ENCODE measurements at places on chromosomes 12 and 14.
A peak's percentile ranks its signal among the peaks of the same experiment; 100 is the strongest.

DNA sequence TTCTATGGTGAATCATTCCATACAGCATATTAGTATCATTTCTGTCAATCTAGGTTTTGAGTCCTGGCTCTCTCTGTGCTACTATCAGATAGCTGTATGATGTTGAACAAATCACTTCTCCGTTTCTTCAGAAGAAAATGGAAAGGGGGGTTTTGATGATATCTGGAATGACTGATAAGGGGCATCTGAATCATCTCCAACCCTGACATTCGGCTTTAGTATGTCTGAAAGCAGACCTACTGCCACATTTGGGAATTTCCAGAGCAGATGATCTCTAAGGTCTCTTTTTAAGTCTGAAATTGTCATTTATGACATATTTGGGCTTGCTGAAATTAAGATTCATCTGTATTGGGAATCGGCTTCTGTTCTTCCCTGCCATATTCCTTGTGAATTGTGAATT, 10.1 kb downstream of the MLF2 start:
- DNase-seq: no peak

DNA sequence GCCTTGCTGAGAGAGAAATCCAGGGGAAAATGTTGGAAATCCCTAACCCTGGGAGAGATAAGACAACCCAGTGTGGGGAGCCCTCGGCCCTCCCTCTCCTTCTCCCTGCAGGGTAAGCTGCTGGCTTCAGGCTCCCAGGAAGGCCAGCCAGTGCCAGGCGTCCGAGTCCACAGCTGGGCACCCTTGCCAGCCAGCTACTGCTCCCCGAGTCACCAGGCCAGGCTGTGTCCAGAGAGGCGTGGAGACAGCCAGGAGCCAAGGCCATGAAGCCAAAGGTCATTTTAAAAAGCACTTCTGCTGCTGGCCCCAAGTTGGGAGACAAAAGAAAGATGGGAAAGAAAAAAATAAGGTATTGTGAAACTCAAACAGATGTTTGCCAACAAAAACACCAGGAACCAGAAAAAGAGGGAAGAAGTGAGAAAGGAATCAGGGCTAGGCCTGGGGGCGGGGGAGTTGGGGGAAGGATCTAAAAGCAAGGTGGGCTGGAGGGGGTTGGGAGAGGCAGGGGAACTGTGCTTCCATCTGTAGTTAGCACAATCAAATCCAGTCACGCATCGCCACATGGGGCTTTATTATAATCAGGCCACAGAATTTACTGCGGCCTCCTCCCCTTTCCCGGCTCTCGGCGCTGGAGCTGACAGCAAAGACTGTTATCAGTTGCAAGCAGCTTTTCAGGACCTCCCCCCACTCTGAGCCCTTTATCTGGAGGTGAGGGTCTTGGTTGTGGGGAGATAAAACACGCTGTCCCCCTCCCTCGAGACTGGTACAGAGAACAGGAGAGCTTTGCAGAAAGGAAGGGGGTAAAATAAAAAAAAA, 33.5 kb downstream of the RBM19 start:
- DNase-seq: peak; percentile 26

- DNase-seq: no peak
These were observed 388.6 kb downstream of the BCAT1 start for GRCh38 chr12:24560192-24560775.

- peak; percentile 72 for DNase-seq
These were observed 4.8 kb downstream of the YBX3 start for GRCh38 chr12:10718279-10718821.

DNA sequence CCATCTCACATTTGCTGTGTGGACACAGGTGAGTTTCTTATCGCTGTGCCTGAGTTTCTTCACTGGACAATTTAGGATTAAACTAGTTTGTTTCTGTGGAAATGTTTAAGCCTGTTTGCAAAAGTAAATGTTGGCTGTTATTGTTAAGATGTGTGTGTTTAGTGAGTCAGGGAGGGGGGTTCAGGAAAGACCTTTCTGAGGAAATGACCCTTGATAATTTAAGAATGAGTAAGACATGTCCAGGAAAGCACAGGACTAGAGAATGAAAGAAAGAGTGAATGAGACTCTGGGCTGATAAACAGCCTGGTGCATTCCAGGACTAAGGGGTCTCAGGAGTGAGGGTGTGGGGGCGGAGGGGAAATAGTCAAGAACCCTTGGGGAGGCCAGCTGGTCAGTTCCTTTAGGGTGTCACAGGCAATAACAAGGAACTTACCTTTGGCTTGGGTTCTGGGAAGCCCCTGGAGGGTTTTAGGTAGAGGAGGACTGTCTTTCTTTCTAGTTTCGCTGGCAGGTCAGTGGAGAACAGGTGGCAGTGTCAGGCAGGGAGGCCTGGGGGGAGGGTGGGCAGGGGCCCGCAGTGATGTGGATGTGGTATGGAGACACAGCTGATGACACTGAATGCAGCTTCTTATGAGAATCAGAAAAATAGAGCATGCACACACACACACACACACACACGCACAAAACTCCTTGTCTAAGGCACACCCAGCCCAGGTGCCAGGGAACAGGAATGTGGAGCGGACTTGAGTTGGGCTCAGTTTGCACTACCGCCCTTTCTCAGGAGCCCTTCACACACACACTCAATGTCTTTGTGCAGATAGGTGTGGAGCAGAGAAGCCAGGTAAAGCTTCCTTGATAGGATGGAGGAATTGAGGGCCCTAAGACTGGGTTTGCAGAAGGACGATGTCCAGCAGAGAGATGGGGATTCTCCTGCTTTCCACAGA, 1005.5 kb downstream of the VRK1 start:
- no peak for DNase-seq

- DNase-seq: no peak
These were observed 1324.6 kb downstream of the LRFN5 start for GRCh38 chr14:42931308-42931707.

DNA sequence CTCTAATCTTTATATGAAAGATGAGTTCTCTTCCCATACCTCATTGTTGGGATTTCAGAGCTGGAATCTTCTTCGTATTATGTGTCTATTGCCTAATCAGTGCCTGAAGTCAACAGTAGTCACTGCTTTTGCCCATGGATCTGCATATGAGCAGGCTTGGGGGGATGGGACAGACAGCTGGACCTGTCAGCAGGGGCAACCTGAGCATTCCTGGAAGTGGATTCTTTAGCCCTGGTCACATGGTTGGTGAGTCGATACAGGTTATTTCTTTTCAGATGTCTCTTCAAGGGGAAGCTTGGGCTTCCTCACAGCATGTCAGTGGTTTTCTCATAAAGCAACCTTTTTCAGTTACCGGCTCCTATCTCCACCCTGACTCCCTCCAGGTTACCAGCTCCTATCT, 97.3 kb upstream of the RBM19 start:
- no peak for DNase-seq

- no peak for DNase-seq
These were observed 40.1 kb downstream of the PTGER2 start for GRCh38 chr14:52354242-52354641.

DNA sequence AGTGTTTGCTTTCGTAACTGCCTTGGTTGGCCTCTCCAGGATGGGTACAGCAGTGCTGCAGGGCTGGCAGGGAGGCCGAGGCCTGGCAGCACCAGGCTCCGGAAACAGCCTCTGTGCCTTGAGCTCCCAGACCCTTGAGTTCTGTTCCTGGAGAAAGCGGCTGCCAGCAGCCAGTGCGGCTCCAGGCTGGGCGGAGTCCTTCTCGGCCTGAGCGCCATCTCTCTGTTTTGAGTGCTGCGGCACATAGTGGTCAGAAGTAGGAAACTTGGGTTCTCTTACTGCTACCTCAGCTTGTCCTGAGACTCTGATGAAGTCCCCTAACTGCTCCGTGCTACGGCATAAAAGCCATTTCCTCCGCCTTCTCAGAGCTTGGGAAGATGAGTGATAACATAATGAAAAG, 65.9 kb downstream of the KCNA1 start:
- DNase-seq: no peak

GRCh38 chr14:76696791-76697190, 64.5 kb upstream of the VASH1 start:
- no peak for DNase-seq

DNA sequence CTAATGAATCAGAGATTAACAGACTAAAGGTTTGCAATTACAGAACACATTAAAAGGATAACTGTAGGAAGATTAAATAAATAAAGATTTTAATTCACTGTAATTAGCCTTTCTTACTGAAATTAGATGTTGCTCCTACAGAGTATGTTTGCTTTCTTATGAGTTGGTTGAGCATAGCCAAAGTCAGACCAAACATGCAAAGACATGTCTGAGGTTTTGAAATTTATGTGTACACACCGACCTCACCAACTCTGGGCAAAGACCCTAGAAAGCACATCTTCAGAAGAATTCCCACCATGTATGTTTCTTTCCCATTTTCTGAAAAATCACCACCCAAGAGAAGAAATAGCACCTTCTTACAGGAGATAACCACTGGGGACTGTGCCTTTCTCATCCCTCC, 159.2 kb downstream of the PAX9 start:
- DNase-seq: no peak

DNA sequence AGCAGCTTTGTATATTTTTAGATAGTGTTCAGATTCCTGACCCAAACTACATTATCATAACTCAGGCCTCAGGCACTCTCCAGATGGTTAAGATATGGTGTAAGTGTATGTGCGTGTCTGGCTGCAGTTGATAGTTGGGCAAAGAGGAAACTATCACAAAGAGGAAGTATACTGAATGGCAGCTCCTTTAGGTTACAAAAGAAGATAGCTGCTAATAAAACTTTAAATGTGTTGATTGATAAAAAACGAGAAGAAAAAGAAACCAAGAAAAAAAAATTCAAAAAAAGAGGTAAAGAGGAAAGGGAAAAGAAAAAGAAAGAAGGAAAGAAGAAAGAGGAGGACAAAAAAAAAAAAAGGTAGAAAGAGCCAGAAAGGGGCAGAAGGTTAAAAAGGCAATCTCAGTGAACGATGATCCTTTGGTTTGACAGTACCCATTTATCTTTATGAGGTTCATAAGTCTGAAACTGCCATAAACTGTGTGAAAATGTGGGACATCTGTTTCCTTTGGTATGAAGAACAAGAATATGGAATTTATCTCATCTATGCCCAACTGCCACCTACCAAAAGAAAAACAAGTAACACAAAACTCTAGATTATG, 42.2 kb downstream of the TAOK3 start:
- peak; percentile 53 for DNase-seq

DNA sequence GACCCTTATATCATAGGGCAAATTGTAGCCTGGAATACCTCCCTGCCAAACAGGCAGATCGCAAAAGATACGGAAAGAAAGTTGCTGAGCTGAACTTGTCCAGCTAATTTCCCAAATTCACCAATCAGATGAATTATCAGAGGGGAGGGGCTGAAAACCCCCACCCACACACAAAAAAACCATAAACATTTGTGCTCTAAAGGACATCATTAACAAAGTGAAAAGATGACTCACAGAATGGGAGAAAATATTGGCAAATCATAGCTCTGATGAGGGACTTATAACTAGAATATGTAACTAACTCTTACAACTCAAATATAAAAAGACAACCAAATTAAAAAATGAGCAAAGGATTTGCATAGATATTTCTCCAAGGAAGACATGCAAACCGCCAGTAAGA, 36.3 kb downstream of the PTHLH start:
- DNase-seq: no peak

- DNase-seq: no peak
These were observed 61.1 kb upstream of the RIN3 start for GRCh38 chr14:92452471-92452870.

- no peak for DNase-seq
These were observed 2.7 kb downstream of the GLTP start for GRCh38 chr12:109877504-109878246.

GRCh38 chr12:69620921-69621320, 10.2 kb upstream of the LRRC10 start:
- DNase-seq: peak; percentile 2

- DNase-seq: no peak
These were observed 22.9 kb upstream of the KRT83 start for GRCh38 chr12:52344111-52344510.

DNA sequence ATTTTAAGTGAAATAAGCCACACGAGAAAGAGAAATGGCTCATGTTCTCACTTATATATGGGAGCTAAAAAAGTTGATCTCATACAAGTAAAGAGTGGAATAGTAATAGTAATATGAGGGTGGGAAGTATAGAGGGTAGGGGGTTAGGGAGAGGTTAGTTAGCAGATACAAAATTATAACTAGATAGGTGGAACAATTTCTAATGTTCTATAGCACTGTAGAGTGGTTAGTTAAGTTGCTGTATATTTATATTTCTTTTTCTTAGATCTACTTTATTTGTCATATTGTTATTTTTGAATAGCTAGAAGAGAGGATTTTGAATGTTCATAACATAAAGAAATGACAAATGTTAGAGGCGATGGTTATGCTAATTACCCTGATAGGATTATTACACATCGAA, 74.1 kb downstream of the MIA2 start:
- DNase-seq: no peak

DNA sequence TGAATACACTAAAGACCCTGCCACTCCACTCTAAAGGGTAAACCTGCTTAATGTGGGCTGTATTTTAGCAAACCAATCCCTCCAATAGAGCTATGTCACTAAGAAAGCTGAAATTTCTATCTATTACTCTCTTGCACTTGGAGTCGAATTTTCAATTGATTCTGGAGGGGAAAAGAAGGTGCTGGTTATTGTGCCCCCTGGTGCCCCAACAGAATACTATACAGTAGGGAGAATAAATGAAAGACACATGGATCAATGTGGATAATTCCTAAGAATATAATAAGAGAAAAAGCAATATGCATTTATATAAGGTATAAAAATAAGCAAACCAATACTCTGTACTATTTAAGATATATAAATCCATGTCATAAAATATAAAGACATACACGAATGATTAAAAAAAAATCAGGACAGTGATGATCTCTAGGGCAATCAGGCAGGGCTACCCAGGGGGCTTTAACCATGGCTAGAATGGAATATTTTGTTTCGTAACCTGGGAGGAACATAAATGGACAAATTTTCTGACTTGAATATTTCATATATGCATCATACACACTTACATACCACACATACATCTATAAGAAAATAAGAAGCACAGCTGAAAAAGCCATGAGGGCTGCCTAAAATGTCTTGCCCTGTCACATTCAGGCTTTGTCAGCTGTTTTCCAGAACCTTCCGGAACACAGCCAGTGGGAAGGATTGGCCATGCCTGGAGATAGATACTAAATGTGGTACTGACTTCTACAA, 54.4 kb downstream of the EFCAB11 start:
- DNase-seq: peak; percentile 44

DNA sequence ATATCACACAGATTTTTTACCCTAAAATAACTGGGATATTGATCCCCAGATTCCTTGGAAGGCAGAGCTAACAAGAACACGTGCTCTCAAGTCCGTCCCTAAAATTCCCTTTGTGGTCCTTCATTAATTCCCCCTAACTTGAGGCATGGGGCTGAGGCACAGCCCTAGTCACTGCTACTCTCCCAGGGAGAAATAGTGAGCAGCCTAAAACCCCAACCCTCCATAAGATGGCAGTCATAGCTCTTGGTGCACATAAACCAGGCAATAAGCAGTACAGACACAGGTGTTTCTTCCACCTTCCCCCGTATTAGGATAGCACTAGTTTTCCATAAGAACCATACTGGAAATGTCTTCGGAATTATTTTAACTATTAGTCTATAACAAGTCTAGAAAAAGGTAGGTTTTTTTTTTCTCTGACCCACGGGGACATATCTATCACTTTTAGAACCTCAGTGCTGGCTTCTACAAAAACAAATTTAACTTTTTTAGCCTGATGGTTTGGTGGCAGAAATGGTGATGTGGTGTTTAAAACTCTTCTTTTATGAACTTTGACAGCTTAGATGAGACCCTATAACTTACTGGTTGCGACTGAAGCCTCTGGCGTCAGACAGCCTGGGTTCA, 3.1 kb upstream of the ARHGEF40 start:
- DNase-seq: no peak

Data from AG10803 (cell line).